Thoracic aorta (tissue), 2 donors: ENCODE measurements at places on chromosomes 4 and X.

DNA sequence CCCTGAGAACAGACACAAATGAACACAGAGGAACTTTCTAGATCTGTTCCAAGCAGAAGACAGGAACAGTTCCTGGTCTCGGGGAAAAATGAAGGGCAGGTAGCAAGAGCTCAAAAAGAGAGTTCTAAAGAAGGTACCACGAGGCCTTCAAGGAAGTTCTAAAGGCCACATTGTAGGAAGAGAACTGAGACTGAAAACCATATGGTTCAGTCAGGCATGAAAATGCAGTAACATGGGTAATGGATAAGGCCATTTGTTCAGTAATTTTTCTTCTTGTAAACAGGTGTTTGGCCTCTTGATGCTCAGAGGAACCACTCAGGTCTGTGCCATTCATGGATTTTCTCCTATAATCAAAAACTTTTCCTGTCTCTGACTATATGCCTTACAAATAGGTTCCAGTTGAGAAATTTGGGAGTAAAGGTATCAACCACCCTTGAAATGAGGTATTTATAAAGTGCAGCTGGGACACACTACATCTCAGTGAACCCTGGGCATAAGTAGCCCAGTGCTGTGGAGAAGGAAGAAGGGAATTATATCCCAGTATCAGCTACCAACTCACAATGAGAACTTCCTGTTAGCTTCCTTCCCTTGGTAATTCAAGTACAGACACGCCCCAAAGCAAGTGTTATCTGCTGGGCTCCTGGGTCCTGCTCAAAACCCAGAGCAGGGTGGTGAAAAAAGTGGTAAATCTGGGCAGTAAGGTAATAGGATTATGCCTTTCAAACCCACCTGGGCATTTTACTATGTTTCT lies 277.9 kb downstream of the KLHL13 start:
- no peak for DNase-seq

- DNase-seq = no peak
Measured at GRCh38 chr4:3145234-3145924, 70.9 kb downstream of the HTT start.

DNA sequence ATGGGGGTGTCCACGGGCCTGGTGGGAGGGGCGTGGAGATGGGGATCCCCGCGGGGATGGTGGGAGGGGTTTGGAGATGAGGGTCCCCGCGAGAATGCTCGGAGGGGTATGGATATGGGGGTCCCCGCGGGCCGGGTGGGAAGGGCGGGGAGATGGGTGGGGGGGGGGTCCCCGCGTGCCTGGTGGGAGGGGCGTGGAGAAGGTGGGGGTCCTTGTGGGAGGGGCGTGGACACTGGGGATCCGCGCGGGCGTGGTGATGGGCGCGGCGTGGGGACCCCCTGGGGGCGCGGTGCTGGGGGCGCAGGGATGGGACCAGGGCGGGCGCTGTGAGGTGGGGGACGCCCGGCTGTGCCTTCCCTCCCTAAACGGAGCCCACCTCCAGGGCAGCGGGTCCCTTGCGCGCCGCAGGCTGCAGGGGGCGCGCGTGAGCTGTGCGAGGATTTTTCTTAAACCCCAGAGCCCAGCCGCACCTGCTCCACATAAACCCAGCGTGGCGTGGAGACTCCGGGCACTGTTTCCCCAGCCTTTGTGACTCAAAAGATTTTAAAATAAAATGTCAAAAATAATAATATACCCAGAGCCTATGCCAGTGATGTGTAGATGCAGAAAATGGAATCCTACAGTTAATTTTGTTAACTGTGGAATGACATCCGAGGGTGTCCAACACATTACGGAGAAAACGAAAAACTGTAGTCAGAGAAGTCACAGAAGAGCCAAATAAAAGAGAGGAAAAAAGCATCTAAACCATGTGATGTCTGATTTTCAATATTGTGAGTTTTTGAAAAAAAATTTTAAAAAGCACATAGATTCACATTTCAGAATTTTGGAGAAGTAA lies 1.5 kb upstream of the ASMTL start:
- peak; percentile 41 for DNase-seq

DNA sequence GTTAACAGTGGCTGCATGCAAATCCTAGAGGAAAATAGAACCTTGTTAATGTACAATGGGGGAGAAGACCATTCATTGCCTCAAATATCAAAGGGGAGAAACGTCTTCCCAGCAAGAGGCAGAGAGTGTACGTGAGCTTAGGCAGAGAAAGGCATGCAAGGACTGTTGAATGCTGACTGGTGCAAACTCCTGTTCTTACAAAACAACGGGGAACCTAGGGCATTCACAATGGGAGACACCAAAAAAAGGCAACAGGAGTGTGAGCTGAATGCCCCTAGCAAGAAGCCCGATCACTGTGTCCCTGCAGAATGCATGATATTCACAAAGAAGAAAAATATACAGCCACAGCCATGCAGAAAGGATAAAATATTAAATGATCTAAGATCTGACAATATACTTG lies 184.9 kb downstream of the NSUN7 start:
- DNase-seq = no peak

DNA sequence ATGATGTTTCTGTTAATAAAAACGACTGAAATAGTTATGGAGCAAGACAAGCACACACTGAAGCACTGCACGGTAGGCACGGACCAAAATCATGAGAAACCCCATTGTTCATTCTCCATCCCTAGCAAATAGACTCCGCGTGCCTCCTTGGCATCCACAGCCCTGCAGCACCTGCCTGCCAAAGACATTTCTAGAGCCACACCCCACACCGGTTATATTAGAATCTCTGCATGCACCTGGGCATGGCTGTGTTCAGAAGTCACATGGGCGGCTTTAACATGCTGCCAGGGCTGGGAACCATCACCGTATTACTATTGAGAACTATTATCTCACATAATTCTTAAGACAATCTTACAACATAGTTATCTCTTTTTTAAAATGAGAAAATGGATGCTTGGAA lies 5.9 kb downstream of the PDLIM3 start:
- no peak for DNase-seq
